Activated naive CD4-positive, alpha-beta T cell treated with anti-CD3 and anti-CD28 coated beads, Interleukin-2, amount 10 ng/mL, durations not matched to agents 7 days and 5 days (primary cell): ENCODE measurements at places on chromosomes 13 and 19.

DNA sequence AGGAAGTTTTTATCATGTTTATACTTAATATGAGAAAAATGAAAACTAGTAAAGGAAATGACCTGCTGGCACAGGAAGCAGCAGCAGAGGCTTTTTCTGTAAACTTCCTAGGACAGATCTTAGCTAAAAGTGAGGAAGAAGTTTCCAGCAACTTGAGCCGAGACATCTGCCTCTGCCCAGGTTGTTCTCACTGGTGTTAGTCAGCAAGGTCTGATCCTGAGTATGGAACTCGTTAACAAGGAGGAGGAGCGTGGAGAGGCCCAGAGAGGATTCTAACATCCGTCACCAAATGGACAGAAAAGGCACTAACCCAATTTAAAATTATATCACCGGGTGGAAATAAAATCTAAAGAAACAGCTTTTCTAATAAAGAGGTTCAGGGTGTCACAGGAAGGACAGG lies 43.6 kb downstream of the PHF11 start:
- no peak for DNase-seq

DNA sequence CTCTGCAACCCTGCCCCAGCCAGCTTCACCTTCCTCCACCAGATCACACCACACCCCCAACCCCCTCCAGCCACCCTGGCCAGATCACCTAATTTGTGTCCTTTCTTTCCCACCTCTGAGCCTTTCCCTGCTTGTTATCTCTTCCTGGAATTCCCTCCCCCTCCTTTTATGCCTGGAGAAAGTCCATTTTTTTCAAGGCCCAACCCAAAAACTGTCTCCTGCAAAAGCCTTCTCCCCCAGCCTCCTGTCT lies 5.3 kb upstream of the TLE2 start:
- no peak for DNase-seq

- no peak for DNase-seq
Measured at GRCh38 chr13:26483546-26483945, 73.9 kb upstream of the WASF3 start.

DNA sequence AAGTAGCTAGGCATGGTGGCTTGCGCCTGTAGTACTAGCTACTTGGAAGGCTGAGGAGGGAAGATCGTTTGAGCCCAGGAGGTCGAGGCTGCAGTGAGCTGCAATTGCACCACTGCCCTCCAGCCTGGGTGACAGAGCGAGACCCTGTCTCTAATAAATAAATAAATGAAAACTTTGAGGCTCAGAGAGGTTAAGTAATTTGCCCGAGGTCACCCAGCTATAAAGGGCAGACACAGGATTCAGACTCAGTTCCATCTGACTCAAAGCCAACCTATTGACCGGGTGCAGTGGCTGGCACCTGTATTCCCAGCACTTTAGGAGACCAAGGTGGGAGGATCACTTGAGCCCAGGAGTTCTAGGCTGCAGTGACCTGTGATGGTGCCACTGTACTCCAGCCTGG lies 7.4 kb upstream of the OLFM2 start:
- no peak for DNase-seq

- no peak for DNase-seq
Measured at GRCh38 chr13:23928985-23929384, 31.7 kb upstream of the C1QTNF9B start.

- DNase-seq = peak; percentile 49
Measured at GRCh38 chr19:12783291-12783848, 7.9 kb upstream of the JUNB start.

- no peak for DNase-seq
Measured at GRCh38 chr19:39949026-39949747, 14.8 kb upstream of the FCGBP start.

- DNase-seq = no peak
Measured at GRCh38 chr13:102915393-102915930, 69.6 kb downstream of the ERCC5 start.

DNA sequence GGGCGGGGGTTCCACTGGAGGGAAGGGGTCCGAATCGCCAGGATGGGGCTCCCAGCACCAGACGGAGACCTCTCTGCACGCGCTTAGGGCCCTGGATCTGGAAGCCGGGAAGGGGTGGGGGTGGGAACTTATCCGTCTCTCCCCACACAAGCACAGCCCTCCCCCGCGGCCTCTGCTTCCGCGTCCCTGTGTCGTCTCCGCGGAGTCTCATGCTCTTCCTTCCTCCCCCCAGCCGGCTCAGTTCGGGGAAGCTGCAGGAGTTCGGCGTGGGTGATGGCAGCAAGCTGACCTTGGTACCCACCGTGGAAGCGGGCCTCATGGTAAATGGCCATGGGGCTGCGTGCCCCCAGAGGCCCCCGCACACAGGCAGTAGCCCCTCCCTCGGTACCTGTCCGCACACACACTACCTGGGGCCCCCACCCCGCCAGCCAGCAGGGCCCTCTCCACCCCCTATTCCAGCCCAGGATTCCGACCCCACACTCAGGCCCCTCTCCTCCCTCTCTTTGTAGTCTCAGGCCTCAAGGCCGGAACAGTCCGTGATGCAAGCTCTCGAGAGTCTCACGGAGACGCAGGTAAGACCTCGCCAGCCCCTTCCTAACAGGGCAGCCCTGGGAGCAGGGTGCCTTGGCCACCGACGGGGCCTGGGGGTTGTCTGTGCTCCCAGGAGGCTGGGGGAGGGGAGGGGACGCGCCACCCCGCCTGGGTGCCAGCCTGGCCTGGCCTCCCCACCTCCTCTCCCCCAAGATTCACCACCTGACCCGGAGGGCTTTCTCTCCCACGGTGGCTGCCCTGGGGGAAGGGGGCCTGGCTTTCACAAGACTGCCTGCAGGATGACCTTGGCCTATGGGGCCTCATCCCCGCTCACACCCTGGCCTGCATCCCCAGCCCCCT lies 3.2 kb downstream of the MIDN start:
- peak; percentile 83 for DNase-seq

- peak; percentile 46 for DNase-seq
Measured at GRCh38 chr13:20828539-20829364, 55.0 kb upstream of the EEF1AKMT1 start.

DNA sequence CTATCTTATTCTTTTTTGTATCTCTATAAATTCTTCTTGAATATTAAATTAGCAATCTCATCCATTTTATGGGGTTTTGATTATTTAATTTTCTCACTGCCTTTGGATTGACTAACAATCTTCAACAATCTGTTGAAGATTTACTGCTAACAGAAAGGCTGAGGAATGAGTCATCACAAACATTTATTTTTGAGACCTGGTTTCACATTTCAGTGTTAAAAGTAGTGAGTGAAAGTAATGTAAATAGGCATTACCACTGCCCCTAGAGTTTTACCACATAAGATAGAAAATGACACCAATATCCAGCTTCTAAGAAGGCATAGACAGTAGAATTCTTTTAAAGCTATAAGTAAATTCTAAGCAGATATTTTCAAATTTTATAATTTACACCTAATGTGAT lies 472.8 kb downstream of the OLFM4 start:
- DNase-seq = no peak

DNA sequence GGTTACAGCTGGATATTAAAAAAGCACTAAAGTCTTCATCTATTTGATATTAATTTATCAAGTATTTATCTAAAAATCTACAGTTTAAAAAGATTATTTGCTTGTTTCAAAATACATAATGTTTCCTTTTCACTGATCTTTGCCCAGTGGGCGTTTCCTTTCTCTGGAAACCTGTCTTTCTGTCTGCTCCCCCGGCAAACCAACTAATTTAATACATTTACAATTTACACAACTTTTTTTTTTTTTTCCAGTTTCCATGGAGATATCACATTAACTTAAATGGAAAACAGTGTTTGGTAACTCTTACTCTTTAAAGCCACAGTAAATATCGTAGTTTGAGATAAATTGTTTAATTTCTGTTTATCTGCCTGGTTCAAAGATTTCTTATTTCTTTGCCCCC lies 5.3 kb downstream of the GPC6 start:
- DNase-seq = no peak

DNA sequence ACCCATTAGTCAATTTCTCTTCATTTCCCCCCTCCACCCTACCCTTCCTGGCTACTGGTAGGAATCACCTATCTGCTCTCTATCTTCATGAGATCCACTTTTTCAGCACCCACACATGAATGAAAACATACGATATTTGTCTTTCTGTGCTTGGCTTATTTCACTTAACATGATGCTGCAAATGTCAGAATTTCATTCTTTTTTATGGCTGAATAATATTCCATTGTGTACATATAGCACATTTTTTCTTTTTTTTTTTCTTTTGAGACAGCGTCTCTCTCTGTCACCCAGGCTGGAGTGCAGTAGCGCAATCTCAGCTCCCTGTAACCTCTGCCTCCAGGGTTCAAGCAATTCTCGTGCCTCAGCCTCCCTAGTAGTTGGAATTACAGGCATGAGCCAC lies 9.9 kb upstream of the CALM3 start:
- DNase-seq = no peak

DNA sequence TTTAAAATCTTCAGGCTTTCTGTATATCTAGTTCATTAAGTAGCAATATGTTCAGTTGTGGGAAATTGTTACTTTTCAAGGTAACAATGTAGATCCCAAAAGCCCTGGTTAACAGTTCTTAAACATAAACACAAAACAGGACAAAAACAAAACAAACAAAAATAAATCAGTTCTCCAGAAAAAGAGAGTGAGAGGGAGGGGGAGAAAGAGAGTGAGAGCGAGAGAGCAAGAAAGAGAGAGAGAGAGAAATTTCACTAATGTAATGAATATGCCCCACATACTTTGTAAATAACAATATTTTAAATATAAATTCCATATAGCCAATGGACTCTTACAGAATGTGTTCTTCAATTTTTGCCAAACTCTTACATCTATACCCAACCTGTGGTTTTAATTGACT lies 275.5 kb downstream of the GPC6 start:
- no peak for DNase-seq

- no peak for DNase-seq
Measured at GRCh38 chr19:7968796-7969554, 25.5 kb upstream of the TIMM44 start.

DNA sequence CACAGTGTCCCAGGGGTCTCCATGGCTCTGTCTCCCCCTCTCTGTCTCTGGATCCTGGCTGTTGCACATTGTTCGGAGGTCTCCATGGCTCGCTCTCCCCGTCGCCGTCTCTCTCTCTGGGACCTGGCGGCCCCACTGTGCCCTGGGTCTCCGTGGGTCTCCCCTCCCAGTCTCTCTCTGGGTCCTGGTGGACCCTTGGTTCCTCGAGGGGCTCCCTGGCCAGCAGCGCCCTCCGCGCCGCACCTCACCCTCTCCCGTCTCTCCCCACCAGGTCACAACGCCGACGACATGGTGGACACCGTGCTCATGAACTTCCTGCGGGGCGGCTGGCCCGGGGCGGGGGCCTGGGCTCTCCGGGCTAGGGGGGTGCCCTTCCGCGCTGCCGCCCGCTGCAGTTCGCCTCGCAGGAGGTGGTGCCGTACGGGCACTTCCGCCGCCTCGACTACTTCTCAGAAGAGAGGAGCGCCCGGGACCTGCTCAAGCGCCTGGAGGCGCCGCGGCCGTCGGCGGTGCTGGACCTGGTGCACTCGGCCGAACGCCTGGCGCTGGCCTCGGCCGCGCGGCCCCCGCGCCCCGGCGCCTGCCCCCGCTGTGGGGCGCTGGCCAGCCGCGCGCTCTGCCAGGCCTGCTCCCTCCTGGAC lies 29.1 kb downstream of the SIGLEC5 start:
- peak; percentile 27 for DNase-seq

DNA sequence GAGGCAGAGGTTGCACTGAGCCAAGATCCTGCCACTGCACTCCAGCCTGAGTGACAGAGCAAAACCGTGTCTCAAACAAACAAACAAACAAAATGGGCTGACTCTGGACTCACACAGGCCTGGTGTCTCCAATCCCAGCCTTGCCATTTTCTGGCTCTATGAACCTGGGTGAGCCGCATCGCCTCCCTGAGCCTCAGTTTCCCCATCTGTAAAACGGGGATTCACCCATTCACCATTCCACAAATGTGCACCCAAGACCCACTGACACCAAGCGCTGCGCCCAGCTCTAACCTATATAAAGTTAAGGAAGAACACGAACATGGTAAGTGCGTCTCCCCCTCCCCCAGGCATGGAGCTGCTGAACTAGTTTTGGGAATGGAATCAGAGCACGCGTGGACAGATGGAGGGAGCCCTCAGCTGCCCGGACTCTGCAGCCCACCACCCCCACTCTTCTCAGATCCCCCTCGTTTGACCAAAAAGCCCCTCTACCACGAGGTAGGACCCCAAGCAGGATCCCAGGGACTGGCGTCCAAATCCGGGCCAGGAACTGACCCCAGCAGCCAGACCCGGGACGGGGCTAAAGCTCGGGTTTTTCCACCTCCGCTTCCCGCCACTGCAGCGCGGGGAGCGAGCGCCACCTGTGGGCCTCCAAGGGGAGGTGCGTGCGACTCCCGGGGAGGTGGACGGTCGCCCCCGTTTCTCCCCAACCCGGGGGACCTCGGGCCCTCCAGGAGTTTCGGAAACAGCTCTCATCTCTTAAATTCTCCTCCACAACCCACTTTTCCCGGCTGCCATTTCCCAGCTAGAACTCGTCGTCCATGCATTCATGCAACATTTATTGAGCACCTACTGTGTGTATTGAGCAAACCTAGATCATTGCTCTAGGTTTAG lies 33.0 kb upstream of the ADGRE5 start:
- peak; percentile 75 for DNase-seq

- DNase-seq = no peak
Measured at GRCh38 chr13:49298903-49299605, 51.3 kb downstream of the CDADC1 start.

GRCh38 chr13:73849292-73849691 lies 284.9 kb downstream of the KLF12 start:
- DNase-seq = peak; percentile 36

DNA sequence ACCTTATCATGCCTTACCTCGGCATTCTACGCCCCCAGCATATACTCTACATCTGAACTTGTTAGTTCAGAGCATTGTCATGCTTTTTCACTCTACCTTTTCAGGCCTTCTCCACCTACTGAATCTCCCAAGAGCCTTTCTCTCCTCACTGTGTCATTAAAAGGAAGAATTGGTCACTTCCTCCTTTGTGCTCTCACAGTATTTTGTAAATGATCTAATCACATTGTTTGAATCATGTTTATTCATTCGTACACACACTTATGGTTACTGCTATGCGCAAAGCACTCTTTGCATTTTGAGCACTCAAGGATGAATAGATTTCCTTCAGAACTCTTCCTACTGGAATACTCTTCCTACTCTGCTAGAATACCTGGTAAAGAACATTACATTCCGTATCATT lies 15.8 kb upstream of the ELF1 start:
- no peak for DNase-seq

GRCh38 chr13:53198017-53198416 lies 169.4 kb downstream of the OLFM4 start:
- DNase-seq = no peak

DNA sequence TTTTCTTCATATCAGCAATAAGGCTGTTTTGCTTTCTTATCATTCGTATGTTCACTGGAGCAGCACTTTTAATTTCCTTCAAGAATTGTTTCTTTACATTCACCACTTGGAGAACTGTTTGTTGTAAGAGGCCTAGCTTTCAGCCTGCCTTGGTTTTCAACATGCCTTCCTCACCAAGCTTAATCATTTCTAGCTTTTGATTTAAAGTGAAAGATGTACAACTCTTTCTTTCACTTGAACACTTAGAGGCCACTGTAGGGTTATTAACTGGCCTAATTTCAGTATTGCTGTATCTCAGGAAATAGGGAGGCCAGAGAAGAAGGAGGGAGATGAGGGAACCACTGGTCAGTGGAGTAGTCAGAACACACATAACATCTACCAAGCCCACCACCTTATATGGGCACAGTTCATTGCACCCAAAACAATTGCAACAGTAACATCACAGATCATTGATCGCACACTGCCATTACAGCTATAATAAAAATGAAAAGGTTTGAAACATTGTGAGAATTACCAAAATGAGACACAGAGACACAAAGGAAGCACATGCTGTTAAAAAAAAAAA lies 181.4 kb upstream of the TUBA3C start:
- DNase-seq = no peak

- peak; percentile 95 for DNase-seq
Measured at GRCh38 chr13:41465241-41465847, 8.0 kb downstream of the RGCC start.
